ENCODE measurements at places on chromosomes 2 and 18. TPM values are rescaled to one million over a fixed set of nuclear protein-coding genes. Genes with fewer than 3 reads are reported as not detected.
A peak's percentile ranks its signal among the peaks of the same experiment; 100 is the strongest.

DNA sequence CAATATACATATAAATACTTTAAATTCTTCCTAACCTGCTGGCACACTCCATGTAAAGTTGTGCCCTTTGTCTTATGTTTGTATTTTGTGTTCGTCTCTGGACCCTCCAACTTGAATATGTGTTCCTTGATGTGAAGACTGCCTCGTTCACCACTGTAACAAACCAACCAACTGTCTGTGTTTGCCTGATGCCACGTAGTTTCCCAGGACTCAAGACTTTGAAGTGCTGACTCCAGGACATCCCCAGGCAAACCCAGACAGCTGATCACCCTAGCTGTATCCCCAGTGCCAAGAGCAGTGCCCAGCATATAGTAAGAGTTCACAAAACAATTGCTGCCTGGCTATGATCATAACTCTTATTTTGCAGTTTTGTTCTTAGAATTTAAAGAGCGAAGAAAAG lies 15.5 kb upstream of the CD226 start:
- DNase-seq, result no peak

The TUBA4A gene
- total RNA-seq, result 14.9 TPM

- DNase-seq, result no peak
These were observed 96.2 kb downstream of the GLI2 start for GRCh38 chr2:120831891-120832290.

The PLB1 gene
- 2.8 TPM for total RNA-seq

The MZT2B gene
- 384 TPM for total RNA-seq

- DNase-seq, result no peak
These were observed 248.3 kb upstream of the COL3A1 start for GRCh38 chr2:188725746-188726360.

- DNase-seq, result no peak
These were observed 37.3 kb downstream of the GREB1 start for GRCh38 chr2:11571170-11571569.

DNA sequence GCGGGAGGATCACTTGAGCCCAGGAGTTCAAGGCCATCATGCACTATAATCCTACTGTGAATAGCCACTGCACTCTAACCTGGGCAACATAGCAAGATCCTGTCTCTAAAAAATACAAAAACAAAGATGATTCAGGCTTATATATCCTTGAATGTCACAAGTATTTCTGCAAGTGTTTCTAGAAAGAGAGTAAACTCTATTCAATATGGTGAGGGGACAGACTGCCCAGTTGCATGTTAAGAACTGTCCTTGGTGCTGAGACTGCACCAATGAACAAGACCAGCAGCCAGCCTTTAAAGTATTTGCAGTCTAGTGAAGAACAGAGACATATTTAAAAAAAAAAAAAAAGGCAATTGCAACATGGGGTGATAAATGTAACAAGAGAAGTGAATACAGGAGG lies 16.4 kb downstream of the MAP3K19 start:
- DNase-seq, result peak; percentile 45

DNA sequence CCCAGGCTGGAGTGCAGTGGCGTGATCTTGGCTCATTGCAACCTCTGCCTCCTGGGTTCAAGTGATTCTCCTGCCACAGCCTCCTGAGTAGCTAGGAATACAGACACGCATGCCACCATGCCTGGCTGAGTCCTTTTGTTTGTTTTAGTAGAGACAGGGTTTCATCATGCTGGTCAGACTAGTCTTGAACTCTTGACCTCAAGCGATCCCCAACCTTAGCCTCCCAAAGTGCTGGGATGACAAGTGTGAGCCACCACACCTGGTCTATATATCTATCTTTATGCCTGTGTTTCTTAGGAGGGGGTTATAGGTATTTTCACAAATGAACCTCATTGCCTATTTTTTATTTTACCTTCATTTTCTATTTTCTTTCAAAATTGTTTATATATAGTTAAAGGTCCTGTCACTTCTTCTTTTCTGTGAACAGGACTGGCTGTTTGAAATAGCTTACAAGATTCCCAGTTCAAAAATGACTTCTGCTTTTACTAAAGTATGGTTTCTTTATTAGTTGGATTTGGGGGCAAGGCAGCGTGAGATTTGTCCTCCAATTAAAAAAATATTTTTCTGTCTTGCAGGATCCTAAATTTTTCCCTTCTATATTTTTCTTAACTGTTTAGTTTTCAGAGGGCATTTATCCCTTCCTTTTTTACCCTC lies 16.4 kb upstream of the MARCHF7 start:
- no peak for DNase-seq

- no peak for DNase-seq
These were observed 443.6 kb downstream of the CBLN2 start for GRCh38 chr18:72100465-72101004.

- no peak for DNase-seq
These were observed 17.6 kb downstream of the FN1 start for GRCh38 chr2:215418064-215418963.

Measured in Caco-2 (cell line).